ENCODE measurements at places on chromosomes 13 and 19.

DNA sequence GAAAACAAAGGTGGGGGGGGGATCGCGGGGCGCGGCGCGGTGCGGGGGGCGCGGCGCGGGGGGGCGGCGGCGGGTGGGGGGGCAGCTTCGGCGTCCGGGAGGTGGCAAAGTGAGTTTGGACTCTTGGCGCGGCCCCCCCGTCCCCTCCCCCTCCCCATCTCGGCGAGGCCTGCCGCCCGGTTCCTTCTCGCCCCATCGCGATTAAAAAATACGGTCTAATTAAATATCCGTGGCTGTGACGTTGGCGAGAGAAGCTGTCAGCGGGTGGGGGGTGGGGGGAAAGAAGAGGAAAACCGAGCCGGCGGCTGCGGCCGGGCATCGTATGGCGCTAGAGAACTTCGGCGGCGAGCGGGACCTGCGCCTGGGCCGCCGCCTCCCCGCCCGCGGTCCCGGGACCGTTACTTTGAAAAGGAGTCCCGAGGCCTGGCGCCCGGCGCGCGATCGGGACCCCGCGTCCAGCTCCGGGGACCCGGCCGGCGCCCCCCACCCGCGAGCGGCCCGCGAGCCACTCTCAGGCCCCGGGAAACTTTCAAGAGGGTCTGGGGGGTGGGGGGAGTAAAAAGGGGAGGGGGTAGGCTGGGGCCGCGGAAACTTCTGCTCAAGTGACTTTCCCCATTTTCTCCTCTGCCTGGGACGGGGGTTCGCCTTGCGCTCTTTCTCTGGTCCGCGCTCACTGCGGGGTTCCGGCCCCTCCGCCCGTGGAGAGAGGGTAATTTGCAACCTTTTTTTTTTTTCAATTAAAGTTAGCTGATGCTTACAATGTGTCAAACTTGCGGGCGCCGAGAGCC is 146.3 kb upstream of the ZNF536 start:
- no peak for DNase-seq

DNA sequence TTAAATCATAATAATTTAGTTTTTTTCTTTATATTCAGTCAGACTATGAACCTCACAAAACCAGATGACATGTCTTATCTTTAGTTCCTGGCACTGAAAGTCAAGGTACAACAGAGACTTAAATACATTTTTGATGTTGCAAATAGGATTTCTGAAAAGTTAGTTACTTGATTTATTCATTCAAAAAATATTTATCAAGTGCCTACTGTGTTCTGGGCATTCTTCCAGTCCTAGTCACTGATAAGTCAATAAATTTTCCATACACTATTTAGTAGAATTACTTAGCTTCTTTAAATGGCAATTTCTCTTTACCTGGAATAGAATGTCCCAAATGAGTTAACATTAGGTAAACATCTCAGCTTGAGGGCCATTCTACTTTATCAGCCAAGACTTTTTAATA is 938.3 kb upstream of the PCDH9 start:
- no peak for DNase-seq

DNA sequence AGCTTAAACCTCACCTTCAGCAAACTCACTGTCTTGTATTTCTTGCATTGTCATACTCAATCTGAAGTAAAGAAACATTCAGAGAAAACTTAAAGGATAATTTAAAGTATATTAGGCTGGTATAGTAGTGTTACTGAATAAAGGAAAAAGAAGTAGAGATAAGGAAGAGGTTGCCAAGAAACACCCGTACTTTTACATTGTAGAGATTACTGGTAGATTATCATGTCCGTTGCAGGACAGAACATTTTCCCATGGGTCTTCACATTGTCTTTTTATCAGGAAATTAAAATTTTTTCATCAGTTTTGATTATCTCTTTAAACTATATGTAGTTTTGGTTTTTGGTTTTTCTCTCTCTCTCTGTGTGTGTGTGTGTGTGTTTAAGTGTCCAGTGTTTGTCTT is 19.9 kb upstream of the GPR183 start:
- DNase-seq = no peak

DNA sequence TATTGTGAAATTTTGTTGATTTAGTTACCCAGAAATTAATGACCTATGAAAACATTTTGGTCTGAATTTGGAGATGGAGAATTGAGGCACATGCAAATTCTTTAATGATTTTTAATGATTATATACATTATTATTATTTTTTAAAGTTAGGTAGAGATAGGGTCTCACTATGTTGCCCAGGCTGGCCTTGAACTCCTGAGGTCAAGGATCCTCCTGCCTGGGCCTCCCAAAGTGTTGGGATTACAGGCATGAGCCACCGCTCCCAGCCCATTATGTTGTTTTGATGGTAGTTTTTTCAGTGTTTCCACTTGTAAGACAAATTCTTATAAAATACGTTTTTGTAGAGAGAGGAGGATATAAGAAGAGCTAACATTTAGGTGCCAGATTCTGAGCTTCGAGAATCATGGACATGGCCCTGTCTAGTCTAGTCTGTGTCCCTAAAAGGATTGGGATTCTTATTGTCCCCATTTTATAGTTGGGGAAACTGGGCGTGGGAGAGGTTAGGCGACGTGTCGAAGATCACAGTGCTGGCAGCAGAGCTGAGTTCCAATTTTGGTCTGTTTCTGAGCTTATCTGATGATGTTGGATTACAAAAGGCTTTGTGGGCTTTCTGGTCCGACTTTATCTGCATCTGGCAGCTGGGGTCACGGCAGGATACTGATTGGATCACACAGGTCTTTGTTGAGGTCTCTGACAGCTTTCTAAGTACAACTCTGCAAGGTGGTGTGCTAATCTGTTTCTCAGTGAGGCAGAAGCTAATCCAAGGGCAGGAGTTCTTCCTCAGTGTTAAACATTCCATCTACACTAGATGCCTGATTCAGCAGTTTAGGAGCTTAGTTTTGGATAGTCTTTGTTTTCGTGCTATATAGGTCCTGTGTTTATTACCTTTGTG is 7.5 kb upstream of the WDR88 start:
- no peak for DNase-seq

GRCh38 chr13:71137101-71137500 is 729.9 kb downstream of the DACH1 start:
- no peak for DNase-seq

DNA sequence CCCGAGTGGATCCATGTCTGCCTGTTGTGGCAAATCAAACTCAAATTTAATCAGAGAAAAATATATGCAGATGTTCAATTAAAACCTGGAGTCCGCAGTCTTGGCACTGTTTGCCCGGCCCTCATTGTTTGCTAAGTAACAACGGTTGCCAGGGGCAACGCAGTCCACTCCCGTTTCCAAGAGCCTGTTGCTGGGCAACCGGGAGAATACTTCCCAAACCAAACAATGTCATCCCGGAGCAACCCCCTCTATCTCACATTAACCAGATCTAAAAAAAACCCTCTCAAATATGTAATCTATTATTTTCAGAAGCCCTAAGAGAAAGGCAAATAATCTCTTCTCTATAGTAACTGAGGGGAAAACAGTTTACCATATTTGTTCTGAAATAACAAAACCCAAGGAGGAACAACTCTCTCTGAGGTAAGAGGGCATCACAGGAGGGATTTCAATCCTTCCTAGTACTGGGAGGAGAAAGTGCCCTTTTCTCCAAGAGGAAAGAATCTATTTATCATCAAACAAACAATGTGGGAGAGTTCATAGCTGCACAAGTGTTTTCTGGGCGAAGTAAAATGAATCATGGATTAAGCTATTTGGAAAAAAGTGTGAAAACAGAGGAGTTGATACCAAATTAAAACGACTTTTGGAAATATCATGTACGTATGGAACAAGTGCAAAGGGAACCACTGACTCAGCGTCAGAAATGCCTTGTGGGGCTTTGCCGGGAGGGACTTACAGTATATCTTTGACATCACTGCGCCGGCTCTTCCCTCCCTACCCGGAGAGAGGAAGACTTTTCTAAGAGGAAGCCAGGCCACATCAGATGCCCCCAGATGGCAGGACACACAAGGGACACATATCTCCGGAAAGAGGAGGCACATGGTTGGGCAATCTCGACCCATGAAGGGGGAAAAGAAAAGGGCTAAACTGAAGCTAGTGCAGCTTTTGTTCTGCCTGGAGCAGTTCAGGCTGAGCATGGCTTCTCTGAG is 43.3 kb downstream of the RFX2 start:
- DNase-seq = peak; percentile 90

DNA sequence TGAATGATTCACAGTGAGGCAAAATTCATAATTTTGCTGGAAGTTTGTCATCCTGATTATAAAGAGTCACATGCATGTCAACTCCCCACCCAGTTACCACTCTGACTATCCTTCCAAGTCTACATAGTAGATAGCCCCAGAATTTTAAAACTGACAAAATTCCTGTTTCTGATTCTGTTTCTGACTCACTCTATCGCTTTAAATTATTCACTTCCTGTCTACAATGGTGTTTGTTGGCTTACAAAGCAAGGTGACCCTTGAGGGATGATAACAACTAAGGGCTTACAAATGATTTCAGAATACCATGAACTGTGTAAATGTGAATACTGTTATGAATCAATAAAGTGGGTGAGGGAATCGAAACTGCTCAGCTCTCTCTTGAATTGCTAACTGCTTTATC is 98.7 kb upstream of the KL start:
- DNase-seq = no peak

- DNase-seq = no peak
These were observed 19.9 kb upstream of the LGALS13 start for GRCh38 chr19:39582442-39582841.

- DNase-seq = no peak
These were observed 878.6 kb upstream of the PCDH20 start for GRCh38 chr13:62294244-62294643.

- DNase-seq = peak; percentile 98
These were observed 1.3 kb downstream of the HMG20B start for GRCh38 chr19:3573858-3574637.

DNA sequence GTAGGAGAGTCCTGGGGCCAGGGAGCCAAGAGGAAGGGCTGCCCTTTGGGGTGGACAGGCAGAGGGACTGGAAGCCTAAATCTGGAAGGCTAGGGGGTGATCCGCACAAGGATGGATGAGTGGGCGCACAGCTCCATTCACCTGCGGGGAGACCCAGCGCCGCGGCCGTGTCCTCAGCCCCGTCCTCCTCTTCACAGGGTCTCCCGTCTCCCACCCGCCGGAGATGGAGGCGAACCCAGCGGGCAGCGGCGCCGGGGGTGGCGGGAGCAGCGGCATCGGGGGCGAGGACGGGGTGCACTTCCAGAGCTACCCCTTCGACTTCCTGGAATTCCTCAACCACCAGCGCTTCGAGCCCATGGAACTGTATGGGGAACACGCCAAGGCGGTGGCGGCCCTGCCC is 7.9 kb downstream of the ZNF865 start:
- peak; percentile 47 for DNase-seq

DNA sequence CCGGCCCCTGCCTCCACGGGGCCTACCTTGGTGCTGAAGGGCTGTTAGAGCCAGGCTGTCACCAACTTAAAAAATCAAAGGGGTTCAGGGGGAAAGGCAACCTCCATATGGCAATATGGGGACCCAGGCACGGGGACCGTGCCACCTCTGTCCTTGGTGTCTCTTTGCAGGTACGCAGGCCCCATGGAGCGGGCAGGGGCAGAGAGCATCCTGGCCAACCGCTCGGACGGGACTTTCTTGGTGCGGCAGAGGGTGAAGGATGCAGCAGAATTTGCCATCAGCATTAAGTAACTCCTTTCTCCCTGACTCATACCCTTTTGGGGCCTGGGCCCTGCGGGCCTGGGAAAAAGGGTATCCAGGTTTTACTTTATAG is 39.6 kb upstream of the ADGRE1 start:
- no peak for DNase-seq

DNA sequence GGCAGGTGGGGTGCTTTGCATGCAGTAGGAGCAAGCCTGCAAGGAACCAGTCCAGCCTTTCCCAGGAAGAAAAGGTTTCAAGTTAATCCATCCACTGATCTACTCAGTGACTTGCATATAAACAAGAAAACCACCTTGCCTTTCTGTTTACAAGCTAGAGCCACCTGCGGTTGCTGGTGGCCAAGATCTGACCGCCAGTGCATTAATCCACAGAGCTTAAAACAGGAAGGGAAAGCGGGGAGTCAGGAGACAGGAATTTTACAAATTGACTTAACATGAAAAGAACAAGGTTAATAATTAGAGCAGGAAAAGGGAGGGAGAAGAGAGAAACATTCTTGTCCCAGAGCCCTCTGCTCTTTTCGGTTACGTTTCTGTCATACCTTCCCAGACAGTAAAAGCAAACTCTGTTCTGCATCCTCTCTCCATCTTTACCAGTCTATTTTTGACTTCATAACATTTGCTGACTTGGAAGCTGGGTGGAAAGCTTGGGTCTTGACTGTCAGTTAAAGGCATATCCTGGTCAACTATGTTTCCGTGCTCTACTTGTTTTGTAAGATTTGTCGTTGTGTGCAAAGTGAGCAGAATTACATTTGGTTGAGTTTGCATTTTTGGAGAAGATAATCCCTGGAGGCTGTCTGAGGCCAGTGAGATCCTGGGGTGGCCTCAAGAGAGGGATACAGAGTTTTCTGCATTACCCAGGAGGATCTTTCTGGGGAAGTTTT is 760.6 kb downstream of the EFNB2 start:
- DNase-seq = no peak

GRCh38 chr19:16899566-16900075 is 10.8 kb downstream of the F2RL3 start:
- peak; percentile 45 for DNase-seq

- no peak for DNase-seq
These were observed 47.3 kb upstream of the GPR183 start for GRCh38 chr13:99354371-99354951.

DNA sequence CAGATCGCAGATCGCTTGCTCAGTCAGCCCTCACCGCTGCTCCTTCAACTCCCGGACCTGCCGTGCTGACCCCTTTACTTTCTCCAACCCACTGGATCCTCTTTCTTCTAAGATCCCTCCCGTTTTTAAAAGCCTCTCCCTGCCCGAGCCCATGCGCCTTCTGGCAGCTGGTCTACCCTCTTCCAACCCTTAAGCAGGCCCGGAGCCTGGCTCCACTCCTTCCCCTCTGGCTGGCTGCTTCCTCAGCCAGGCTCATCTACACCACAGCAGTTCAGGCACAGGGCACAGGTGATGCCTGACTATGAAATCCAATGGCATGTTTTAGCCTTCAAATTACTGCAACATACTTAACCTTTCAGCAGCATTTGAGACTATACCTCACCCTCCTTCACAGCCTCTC is 63.8 kb upstream of the PABPC3 start:
- no peak for DNase-seq

DNA sequence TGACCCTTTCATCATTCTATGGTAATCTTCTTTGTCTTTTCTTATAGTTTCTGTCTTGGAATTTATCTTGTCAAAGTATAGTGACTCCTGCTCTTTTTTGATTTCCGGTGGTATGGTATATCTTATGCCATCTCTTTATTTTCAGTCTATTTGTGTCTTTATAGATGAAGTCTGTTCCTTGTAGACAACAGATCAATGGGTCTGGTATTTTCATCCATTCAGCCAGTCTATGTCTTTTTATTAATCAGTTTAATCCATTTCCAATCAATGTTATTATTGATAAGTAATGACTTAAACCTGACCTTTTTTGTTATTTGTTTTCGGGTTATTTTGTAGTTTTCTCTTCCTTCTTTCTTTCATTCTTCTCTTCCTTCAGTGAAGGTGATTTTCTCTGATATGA is 495.9 kb upstream of the PCDH9 start:
- no peak for DNase-seq

- DNase-seq = no peak
These were observed 108.3 kb downstream of the DOCK9 start for GRCh38 chr13:98869408-98870090.

Measured in mucosa of descending colon (tissue), 3 donors.